EH (cell line): ENCODE measurements at places on chromosomes 12 and 14.

DNA sequence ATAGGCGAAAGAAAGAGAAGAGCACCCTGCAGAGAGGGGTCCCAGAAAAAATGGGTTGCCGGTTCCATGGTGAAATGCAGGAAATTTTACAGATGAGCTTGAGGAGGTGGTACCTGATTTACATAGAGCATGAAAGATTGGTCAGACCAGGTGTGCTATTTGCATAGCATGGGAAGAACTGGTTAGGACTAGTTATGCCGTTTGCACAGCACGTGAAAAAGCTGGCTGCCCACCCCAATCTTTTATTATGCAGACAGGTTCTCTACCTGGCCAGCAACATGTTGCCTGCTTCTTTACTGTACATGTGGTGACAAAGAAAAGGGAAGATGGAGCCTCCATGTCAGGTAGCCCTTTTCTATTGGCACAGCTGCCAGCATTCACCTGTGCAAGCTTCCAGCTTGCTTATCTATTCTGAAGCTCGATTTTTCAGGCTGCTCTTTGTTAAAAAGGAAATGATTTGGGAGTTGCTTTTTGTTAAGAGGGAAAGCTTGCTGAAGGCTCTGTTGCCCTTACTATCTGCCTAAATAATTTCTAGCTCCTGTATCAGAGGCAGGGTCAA lies 62.9 kb upstream of the ELK3 start:
- no peak for DNase-seq

DNA sequence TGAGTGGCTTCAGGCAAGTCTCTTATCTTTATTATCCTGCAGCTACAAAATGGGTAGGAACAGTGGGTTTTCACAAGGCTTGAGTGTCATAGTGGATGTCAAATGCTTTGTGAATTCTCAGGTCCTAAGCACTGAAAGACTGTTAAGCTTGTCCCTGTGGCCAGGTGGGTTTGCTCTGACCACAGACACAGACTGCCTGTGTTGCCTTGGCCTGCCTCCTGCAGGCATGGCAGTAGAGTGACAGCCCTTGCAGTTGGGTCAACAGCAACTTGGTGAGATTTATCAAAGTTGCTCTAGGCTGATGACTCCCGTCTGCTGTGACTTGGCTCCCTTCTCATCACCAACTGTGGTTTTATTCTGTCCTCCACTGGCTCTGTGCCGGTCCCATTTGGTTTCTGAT lies 520.0 kb upstream of the CCDC196 start:
- no peak for DNase-seq

GRCh38 chr12:112330706-112331105 lies 51.5 kb downstream of the HECTD4 start:
- DNase-seq, result no peak

GRCh38 chr14:54058505-54058904 lies 101.9 kb upstream of the BMP4 start:
- DNase-seq, result no peak

GRCh38 chr12:72219937-72220336 lies 52.2 kb upstream of the TRHDE start:
- DNase-seq, result peak; percentile 88

GRCh38 chr14:52602131-52602530 lies 49.5 kb downstream of the GPR137C start:
- DNase-seq, result no peak

DNA sequence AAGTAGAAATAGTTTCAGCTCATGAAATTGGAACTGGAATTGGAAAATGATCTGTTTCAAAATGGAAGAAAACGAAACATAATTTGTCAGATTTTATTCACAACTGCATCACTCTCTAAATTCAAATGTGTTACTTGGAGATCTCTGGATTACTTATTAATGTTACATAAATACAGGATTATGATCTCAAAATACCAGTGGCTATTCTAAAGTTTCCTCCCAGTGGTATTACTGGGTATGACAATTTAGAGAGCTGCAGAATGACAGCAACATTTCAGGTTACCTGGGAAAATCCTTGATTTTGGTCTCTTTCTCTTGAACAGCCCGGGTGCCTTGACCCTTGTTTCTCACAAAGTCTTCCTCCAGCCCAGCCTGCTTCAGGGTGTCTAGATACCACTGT lies 14.2 kb downstream of the FAM161B start:
- DNase-seq, result peak; percentile 9

DNA sequence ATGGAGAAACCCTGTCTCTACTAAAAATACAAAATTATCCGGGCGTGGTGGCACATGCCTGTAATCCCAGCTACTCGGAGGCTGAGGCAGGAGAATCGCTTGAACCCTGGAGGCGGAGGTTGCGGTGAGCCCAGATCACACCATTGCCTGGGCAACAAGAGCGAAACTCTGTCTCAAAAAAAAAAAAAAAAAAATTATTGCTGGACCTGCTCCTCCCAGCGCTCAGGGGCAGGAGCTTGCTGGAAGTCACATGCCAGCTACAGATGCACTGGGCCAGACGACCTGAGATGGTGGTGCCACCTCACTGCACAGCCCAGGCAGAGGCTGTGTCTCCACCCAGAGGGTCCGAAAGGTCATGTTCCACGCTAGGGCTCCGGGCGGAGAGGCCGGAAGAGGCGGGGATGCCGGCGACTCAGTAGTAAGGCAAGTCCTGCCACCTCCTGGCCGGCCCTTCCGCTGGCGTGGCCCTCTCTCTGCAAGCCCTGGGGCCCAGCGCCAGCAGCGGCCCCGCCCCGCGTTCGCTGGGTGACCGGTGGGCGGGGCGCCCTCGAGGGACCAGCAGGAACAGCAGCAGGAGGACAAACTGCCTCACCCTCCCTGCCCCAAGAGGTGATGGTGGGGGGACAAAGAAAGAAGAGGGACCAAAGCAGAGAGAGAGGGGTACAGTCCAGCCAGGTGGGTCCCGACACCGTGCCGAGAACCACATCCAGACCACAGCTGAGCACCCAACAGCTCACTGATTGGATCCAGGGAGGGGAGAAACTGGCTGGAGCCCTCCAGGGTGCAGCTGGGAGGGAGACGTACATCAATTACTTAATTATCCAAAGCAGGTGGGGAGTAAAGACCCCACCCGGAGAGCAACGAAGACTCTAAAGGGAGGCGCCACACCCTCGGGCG lies 3.6 kb upstream of the RHOF start:
- DNase-seq, result peak; percentile 94

DNA sequence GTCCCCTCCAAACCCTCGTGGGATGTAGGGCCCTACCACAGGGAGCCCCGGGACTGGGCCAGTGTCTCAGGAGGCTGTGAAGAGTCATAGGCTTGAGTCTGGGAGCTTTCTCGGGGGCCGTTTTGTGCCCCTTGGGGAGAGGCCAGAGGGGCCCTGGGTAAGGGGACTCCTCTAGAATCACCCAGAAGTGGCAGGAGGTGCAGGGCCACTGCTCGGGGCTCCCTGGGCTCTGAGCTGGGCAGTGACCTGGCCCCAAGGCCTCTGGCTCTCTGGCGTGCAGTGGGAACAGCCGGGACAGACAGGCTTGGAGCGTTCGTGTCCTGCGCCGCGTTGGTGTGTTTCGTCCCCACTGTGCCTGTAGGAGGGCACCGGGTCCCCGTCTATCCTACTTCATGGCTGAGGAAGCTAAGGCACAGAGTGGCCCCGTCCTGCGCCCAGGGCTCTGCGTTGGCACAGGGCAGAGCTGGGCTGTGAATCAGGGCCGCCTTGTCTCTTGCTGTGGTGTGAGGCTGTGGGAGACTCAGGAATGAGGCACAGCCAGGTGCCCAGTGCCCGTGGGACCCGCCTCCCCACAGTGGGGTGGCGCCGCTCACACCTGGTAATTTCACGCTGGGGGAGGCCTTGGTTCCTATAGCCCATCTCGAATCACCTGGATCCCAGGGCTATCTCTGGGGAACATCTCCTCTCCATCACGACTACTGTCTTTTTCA lies 23.8 kb upstream of the KIF26A start:
- no peak for DNase-seq

- peak; percentile 63 for DNase-seq
These were observed 396 bp downstream of the FERMT2 start for GRCh38 chr14:52950410-52950897.

- peak; percentile 32 for DNase-seq
These were observed 390.7 kb downstream of the C12orf75 start for GRCh38 chr12:105721051-105721825.

DNA sequence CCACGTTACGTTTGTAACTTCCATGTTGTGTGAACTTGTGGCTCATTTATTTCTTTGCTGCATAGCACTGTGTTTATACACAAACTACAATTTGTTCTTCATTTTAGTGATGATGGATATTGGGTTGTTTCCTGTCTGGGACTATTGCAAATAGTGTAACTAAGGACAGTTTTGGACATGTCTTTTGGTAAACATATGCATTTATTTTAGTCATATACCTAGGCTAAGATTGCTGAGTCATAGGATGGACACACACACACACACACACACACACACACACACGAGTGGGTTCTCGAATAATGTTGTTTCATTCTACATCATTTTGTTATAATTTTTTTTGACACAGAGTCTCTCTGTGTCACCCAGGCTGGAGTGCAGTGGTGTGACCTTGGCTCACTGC lies 123.5 kb upstream of the CAND1 start:
- no peak for DNase-seq

DNA sequence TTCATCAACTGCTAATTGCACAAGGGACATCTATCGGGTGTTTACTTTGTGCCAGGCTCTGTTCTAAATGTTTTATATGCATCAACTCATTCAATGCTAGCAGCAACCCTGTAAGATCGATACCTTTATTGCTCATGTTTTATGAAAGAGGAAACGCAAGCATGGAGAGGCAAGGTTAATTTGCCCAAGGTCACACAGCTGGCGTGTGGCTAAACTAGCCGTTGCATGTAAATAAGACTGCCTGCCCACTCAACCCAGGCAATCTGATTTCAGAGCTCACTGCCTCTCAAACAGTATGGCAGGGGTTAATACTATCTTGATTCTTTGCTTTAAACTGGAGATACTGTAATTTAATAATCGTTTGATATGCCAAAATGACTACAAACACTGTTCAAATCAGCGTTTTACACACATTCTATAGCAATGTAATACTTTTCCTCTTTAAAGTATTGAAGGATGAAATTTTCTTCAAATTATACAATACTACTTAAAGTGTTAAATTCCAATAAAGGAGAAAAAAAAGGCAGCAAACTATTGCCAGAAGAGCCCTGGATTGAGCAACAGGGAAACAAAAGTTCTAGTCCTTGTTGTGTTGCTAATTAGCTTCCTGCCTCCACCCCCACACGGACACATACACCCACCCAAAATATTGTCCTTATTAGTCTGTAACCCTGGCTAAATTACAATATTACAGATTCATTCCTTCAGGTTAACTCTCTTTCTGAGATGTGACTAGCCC lies 39.1 kb upstream of the DHRS7 start:
- DNase-seq, result no peak

DNA sequence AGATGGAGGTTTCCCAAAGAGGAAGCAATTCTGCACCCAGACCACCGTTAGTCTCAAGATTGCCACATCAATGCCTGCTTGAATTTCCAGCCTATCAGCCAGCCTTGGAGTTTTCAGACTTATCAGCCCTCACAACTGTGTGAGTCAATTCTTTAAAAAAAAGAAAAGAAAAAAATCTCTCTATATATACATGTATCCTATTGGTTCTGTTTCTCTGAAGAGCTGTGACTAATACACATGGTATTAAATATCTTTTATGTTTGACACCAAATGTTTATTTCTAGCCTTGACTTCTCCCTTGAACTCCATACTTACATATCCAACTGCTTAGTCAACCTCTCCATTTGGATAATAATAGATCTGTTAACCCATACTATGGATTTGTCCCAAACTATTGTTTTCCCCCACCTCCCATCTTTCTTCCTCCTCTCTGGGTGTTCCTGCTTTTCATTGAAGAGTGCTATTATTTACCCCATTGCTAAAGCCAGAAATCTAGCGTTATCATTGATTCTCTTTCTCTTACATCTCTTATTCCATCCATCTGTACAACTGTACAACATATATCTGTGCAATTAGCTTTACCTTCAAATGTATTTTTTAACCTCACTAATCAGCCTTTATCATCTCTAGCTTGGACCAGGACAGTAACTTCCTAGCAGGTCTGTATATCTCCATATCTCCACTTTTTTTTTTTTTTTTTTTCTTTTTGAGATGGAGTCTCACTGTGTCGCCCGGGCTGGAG lies 22.7 kb upstream of the EID3 start:
- DNase-seq, result peak; percentile 96

DNA sequence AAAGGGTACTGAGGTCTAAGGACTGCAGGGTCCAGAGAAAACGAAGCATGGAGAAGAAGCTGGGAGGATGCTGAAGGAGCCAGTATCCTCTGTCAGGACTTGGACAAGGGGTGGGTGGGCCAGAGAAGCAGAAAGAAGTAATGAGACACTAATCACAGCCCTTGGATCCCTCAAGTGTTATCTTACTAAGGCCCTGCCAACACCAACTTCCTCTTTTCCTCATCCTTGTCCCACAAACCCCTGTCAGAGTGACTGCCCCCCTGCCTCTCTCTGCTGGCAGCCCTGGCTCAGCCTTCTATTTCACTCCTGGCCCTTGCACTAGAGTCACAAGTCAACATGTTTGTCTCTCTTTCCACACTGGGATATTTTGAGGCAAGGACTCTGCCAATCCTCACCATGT lies 3.8 kb upstream of the ASIC1 start:
- DNase-seq, result no peak

DNA sequence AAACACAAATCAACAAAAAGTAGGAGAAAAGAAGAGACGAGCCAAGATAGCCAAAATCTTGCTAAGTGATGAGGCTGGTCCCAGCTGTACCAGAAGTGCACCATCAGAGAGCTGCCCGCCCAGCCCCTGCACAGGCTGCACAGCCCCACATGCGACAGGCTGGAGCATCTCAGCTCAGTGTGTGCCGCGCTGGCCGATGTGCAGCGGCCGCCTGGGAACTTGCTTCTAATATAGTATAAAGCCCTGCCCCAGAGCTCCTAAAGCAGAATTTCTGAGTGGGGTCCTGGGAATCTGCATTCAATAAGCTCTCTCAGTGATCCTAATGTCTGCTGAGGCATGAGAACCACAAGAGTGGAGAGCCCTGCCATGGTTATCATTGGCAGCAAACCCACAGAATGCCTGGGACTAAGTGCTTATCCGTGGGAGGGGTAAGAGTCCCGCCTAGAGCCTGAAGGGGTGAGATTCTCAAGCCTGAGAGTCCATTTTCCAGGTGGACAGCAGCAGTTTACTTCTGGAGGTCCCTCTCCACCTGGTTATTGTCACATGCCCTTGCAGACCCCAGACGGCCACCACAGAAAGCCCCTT lies 171.6 kb downstream of the DPF3 start:
- no peak for DNase-seq

DNA sequence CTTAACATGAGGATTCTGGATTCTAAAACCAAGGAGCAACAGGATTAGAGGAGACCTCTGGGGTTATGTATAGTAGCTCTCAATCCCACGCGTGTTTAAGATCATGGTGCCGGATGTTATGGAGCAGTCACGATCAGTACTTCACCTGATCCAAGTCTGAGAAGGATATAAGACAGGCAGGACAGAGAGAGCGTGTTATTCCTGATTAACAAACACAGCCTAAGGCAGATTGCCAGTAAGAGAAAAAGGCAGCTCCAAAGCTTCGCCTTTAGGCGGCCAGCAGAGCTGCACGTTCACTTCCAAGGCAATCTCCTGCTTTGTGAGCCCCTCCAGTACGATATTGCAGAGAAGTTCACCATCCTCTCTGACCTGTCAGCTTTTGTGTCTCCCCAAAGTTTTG lies 5.5 kb downstream of the SETD3 start:
- no peak for DNase-seq

GRCh38 chr12:27486961-27487360 lies 37.0 kb upstream of the PPFIBP1 start:
- peak; percentile 41 for DNase-seq

GRCh38 chr12:28294300-28294699 lies 104.0 kb downstream of the CCDC91 start:
- DNase-seq, result no peak

GRCh38 chr12:131218026-131218922 lies 264.6 kb downstream of the ADGRD1 start:
- DNase-seq, result no peak
